ENCODE measurements at places on chromosomes 6 and 20.

DNA sequence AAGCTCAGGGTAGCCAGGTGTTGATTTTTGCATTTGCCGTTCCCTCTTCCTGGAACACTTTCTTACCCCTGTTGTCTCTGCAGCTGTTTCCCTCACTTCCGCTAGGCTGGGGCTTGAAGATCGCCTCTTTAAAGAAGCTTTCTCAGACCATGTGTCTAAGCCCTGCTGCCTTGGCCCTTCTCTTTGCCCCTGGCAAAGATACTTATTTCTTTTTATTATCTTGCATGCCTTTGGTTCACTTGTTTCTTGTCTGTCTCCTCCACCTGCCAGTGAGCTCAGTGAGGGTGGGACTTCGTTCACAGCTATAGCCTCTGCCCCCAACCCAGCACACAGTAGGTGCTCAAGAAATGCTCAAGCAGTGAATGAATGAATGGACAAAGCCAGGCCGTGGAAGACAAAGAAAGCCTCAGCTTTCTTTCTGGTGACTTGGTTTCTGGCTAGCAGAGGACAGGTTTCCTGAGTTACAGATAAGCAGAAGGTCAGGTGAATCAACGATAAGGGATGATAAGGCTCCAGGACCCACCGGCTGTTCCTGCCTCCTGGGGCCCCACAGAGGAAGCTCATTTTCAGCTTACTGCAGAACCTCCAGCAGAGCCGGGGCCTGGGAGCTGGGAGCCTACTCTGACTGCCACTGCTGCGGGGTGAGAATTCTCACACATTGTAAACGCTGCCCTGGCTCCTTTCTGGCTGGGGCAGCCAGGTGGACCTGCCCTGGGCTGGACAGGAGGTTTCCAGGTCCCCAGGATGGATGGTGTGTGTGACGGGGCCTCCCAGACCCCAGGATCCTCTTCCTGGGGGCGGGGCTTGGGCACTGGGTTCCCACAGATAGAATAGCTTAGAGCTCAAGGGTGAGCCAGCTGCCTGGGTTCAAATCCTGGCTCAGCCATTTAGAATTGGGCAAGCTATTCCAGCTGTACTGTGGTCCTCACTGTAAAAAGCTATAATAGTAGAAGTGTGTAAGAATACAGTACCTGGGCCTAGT is 29.8 kb downstream of the SNAI1 start:
- no peak for DNase-seq

GRCh38 chr20:39107741-39108140 is 145.6 kb downstream of the DHX35 start:
- no peak for DNase-seq

- DNase-seq: peak; percentile 55
Observed at GRCh38 chr6:111711984-111712752, 106.5 kb upstream of the TRAF3IP2 start.

- DNase-seq: no peak
Observed at GRCh38 chr6:162450358-162450757, 277.2 kb downstream of the PRKN start.

- no peak for DNase-seq
Observed at GRCh38 chr6:73231986-73232391, 6.7 kb upstream of the KHDC1L start.

DNA sequence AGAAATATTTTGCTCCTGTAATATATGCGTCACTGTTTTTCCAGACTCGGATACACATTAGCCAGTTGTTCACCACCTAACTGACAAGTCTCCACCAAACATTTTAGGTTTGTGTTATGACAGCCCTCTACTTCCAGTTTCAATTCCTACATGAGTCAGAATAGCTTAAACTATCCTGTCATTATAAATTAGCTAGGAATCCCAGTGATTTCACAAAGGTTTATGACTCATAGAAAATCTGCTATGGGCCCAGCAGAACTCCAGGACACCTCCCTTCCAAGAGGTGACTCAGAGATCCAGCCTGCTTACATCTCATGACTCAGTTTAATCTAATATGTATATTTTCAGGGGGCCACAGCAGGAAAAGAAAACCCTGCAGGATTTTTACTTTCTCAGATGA is 17.4 kb upstream of the PLCB4 start:
- DNase-seq: no peak

DNA sequence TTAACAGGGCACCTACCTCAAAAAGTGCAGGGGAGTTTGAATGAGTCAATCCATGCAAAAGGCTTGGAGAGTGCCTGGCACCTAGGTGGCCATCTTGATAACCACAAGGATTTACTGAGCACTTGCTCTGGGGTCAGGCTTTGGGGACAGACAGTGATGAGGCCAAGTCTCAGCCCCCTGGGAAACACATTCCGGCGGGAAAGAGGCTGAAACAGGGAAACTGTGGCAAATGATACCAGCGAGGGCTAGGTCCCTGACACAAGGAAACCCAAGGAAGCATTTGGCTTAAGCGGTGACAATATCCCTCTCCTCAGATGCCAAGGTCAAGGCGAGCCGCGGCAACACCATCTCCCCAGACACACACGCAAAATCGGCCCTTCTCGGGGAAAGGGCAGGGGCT is 527 bp upstream of the DOK5 start:
- DNase-seq: no peak

- no peak for DNase-seq
Observed at GRCh38 chr20:4029505-4030467, 14.4 kb upstream of the RNF24 start.

- DNase-seq: no peak
Observed at GRCh38 chr20:50826121-50826520, 31.3 kb downstream of the BCAS4 start.

DNA sequence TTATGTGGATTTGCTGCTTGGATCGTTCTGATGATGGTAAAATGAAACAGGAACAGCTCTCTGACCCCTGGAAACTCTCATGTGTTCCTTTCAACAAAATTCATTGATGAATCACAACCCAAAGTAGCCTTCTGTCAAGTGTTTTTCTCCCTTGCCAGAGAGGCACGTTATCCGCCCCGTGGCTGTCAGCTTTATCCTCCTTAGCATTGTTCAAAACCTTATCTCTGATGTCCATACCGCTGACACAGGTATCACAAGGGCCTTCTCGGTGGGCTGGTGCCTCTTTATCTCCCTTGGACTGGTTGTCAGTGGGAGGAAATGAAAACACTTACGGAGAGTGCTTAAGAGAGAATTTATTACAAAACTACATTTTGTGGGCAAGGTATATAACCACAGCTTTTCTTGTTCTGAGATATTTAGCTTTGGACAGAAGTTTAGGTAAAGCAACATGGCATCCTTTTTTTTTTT is 84.9 kb downstream of the TIAM2 start:
- no peak for DNase-seq

DNA sequence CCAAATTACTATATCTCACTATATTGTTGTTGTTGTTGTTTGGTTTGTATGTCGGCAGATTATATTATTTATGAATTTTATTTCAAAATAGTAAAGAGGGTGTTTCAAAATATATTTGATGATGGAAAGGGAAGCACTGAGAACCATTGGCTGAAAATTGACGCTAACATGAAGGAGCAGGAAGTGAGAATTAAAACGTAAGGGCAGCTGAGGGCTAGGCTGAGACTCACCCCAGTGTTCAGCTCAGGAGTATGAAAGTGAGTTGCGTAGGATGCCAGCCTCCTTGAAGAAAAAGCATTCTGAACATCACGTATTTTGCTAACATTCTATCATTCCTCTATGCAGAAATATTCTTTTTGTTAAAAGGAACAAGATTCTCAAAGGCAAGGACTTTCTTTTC is 10.7 kb upstream of the IPCEF1 start:
- no peak for DNase-seq

DNA sequence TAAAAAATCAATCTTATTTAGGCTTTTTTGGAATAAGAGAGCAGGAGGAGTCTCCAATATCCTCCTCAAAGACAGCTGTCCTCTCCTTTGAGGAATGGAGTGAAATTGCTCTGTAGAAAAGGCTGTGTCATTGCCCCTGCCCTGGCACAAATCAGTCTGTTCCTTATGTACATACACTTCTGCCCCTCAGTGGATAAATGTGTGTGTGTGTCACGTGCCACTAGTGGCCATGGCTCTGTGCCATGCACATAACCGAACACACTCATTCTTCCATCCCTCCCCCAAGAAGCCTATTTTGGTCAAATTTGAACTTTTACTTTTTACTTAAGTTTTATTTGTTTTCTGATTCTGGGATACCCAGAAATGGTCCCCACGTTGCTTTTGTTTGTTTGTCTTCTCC is 49.2 kb downstream of the ANKS1A start:
- DNase-seq: no peak

DNA sequence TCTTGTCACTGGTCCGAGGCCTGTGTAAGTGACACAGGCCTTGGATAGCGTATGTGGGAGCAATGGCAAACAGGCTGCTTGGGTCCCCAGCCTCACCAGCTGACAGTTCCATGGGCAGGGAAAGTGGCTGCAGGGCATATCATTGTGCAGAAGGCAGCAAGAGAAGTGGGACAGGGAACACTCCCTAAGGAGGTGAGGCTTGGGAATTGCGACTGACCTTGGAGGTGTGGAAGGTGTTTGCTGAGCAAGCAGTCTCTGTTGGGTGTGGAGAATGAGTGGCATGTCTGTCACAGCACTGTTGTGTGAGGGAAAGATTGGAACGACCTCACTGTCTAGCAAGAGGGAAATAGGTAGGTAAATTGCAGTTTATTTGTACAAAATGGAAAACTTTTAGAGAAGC is 16.8 kb downstream of the POFUT1 start:
- no peak for DNase-seq

- DNase-seq: peak; percentile 46
Observed at GRCh38 chr20:12827816-12828385, 180.9 kb upstream of the SPTLC3 start.

DNA sequence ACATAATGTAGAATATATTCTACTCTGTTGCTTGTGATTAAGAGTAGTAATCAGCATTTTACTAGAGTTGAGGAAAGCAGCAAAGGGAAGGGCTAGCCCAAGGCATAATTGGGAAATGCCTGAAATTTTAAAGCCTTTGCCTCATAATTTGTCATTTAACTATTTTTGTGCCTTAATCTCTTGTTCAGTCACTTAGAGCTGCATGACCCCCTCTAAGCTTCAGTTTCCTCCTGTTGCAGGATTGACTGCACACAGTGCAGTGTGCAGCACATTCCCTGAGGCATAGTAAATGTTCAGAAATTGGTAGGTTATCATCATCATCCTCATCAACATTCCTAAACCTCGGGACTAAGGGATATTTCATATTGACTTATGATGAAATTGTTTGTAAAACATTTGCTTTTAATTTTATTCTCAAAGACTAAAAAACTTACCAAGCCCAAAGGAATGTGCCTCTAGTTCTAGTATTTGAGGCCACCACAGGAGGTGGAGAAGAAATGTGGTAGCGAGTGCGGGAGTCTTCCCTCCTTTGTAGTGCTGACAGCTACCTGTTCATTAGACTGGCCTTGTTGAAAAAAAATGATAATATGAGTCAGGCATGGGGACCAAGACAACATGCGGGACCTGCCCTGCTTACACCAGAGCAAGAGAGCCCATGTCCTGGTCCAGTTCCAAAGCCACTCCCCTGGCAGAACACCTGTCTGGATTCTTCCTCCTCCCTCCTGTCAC is 14.8 kb upstream of the TENT5A start:
- DNase-seq: no peak

GRCh38 chr6:71496018-71496721 is 207.6 kb downstream of the OGFRL1 start:
- DNase-seq: no peak

- DNase-seq: no peak
Observed at GRCh38 chr6:63514488-63515173, 57.6 kb upstream of the LOC128125822 start.

GRCh38 chr6:40042232-40042631 is 108.0 kb upstream of the MOCS1 start:
- DNase-seq: no peak

GRCh38 chr6:36984581-36985416 is 1.2 kb downstream of the MTCH1 start:
- no peak for DNase-seq

DNA sequence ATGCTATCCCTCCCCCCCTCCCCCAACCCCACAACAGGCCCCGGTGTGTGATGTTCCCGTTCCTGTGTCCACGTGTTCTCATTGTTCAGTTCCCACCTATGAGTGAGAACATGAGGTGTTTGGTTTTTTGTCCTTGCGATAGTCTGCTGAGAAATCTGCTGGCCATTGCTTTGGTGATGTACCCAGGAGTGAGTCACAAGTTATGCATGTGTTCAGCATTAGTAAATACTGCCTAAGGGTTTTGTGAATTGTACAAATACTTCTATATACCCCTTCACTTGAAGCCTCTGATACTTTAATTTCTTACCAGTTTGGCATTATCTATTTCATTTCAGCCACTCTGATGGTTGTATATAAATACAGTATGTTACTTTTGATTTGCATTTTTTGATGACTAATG is 711.3 kb upstream of the GJE1 start:
- DNase-seq: no peak

DNA sequence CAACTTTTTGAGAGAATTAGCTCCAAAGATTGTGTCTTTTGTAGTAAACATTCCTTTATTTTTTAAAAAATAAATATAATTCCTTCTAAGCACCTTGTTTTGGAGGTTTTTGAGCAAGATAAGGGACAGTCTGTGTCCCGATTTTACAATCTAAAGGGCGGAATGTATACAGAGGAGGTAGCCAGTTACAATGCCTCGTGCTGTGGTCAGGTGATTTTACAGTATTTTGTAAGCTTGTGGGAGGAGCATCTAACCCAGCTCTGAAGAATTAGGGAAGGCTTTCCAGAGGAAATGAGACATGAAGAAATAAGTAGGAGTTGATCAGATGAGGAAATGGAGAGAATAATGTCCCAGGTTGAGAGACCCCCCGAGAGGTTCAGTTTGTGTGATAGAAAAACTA is 1.3 kb downstream of the HINT3 start:
- no peak for DNase-seq

- DNase-seq: no peak
Observed at GRCh38 chr6:75472885-75473284, 20.7 kb downstream of the FILIP1 start.

GRCh38 chr6:131060311-131060710 is 2.7 kb downstream of the EPB41L2 start:
- DNase-seq: no peak

- DNase-seq: no peak
Observed at GRCh38 chr6:90131125-90131524, 165.5 kb downstream of the BACH2 start.

DNA sequence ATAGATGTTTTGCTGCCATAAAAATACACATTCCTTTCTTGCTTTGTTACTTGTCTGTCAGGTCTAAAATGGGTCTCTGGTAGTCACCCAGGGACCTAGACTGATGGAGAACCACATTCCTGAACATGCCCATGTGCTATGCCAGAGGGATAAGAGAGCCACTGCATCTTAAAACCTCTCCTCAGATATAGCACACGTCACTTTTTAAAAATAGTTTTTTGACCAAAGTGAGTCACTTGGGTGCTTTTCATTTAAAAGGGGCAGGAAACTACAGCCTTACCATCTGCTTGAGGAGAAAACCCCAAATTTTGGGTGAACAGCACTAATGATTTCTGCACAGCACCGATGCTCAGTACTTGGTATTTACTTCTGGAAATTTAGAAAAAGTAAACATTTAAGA is 197.8 kb downstream of the OGFRL1 start:
- no peak for DNase-seq

DNA sequence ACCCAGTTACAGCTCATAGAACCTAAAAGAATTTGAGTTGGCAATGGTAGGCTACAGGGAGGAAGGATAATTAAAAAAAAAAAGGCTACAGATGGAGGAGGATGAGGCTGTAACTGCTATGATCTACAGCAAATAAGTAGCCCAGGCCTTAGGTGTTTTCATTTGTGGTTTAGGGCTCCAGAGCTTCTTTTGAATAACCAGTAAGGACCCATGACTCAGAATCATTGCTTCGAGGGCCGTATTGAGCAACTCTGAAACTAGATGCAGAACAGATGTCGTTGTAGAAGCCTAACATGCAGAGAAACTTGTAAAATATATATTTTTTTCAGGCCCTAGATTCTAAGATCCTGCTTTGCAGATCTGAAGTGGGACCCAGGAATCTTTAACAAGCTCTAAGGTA is 19.0 kb upstream of the ASIP start:
- no peak for DNase-seq

All from NCI-H2171 (cell line).